ENCODE measurements at places on chromosomes 16 and 17.

DNA sequence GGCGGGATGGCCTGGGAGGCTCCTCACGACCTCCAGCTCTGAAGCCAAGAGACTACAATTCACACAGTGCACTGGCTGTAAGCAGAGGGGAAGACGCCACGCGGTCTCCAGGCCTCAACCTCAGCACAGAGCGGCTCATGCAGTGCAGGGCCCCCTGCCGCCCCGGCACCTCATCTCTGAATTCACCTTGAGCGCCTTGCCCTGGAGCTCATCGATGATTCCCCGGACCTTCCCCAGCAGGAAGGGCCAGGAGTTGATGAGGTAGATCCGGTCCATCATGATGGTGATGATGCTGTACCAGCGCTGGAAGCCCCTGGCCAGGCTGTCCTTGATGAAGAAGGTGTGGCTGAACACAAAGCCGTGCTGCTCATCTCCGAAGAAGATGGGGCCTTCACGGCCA, 13.2 kb downstream of the FLCN start:
- no peak for DNase-seq

- DNase-seq: no peak
These were observed 5.2 kb downstream of the NAGLU start for GRCh38 chr17:42541041-42541833.

DNA sequence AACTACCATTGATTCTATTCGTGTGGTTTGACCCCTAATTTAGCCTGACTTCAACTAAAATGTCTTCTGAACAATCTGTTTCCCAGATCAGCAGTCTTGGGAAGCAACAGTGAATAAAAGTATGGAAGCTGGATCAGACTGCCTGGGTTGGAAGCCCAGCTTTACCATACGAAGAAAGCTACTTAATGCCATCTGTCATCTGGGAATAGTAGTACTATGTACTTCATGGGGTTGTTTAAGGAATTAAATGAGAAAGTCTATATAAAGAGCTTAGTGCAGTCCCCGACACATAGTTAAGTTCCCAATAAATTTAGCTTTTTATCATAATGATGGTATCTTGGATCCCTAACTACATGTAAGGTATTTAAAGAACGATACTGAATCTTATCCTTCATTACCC, 151.5 kb upstream of the ERCC4 start:
- no peak for DNase-seq

- DNase-seq: no peak
These were observed 88.3 kb upstream of the ELAC2 start for GRCh38 chr17:13106171-13106570.

GRCh38 chr16:25106567-25107465, 4.7 kb upstream of the LCMT1 start:
- peak; percentile 96 for DNase-seq

GRCh38 chr16:23310217-23310616, 8.1 kb downstream of the SCNN1B start:
- DNase-seq: no peak

DNA sequence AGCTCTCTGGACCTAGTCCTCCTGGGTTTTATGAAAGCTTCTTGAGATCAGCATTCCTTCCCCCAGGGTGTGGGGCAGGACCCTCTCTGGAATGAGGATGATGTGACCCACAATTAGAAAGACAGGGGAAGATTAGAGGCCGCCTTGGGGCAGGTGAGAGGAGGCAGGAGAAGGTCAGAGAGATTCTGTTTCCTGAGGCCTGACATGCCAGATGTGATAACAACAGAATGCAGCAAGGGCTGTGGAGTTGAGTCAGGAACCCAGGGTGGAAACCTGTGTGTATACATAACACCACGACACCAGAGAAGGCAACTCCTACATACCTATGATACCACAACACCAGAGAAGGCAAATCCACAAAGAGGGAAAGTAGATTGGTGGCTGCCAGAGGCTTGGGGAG, 5.4 kb upstream of the SLC5A10 start:
- DNase-seq: no peak

DNA sequence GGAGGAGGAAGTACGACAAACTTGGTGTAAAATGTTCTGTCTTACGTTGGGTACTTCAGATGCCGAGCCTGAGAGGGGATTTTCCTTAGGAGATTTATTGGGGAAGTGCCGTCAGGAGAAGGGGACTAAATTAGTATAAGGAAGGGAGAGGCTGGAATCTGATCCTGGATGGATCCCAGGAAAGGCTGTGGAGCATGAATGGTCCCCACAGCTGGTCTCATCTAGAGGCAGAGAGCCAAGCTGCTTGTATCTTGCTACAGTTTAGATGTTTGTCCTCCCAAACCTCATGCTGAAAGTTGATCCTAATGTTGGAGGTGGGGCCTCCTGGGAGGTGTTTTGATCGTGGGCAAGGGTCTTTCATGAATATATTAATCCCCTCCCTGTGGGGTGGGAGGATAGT, 798.4 kb upstream of the EEF2KMT start:
- DNase-seq: no peak

DNA sequence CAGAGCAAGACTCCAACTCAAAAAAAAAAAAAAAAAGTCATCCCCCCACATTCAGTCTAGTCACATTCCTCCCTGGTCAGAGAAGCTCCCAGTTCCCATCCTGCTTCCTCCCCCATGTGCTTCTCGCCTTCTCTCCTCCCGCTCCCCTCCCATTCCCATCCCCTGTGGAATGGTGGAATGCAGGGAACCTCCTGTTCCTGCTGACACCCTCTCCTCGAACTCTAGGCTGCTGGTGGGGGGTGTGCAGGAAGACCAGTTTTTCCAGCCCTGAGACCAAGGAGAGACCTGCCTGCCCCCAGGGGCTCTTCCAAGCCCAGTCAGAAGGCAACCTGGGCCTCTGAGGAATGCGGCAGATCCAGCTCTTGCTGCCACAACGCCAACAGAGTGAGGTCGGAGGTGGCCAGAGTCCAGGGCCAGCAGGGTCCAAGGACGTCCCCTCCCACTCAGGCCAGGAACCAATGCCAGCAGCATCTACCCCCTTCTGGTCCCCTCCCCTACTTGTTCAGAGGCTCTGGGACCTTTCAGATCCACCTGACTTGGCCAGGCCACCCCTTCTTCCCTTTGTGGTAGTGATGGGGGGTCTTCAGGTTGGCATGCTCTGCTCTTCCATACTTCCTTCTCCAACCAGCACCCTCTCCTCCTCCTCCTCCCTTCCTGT, 39.3 kb upstream of the TAC4 start:
- DNase-seq: peak; percentile 83

- DNase-seq: no peak
These were observed 27.8 kb downstream of the CASKIN2 start for GRCh38 chr17:75487351-75488070.

GRCh38 chr17:39761861-39762496, 24.2 kb downstream of the GRB7 start:
- no peak for DNase-seq

GRCh38 chr16:24349320-24349719, 93.2 kb downstream of the CACNG3 start:
- DNase-seq: no peak

- DNase-seq: no peak
These were observed 318.3 kb downstream of the CBLN1 start for GRCh38 chr16:48963306-48963705.

- peak; percentile 50 for DNase-seq
These were observed 16.1 kb downstream of the CCR7 start for GRCh38 chr17:40548982-40549685.

GRCh38 chr16:75746359-75746758, 20.1 kb upstream of the CPHXL start:
- DNase-seq: no peak

DNA sequence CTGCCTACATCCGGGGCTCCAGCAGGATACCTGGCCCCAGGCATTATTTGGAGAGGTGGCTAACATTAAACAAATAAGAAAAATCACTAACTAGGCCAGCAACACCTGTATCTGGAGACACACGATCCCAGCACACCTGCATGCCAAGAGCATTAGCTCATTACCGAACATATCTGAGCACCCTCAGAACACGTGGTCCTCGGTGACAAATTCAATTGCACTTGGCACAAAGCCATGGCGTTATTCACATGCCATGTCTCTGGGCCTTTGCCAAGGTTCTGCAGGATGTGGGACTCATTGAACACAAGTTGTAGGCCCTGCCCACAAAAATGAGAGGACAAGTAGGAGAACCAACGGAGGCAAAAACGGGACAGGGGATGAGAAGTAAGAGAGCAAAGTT, 552.3 kb downstream of the TOX3 start:
- peak; percentile 96 for DNase-seq

GRCh38 chr17:867896-868489, 85.8 kb downstream of the MRM3 start:
- DNase-seq: no peak

- DNase-seq: no peak
These were observed 48.0 kb downstream of the N4BP1 start for GRCh38 chr16:48561960-48562393.

DNA sequence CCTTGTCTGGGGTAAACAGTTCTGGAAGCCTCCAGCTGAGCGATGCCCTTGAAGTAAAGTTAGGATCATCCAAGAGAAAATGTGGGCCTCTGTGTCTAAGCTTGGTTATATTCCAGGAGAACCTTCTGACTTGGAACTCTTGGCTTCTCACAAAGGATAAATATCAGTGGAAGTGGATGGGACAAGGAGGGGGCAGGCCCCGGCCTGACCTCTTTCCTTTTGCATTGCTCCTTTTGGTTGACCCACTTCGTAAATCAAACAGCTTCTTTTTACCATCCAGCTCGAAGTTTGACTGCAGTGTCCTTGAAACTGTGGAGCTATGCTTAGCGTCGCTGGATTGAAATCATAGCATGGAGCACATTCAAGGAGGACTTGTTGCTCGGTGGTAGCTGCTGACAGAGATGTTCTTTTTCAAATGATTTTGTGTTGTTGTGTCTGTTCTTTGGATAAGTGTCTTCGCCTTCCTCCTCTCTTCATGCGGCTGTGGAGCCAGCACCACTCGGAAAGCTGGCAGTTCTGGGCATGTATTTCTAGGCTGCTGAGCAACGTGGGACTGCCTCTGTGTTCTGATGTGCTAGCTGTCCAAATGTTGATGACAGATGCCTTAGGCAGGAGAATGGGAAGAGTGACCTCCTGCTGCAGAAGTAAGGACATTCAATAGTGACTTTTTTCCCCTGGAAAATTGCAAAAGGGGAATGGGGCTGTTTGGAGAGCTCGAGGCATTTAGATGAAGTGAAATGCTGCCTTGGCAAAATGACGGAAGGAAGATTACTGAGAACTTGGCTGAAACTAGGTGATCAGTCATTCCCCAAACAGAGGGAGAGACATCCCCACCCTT, 4.5 kb downstream of the MINK1 start:
- DNase-seq: no peak

- no peak for DNase-seq
These were observed 96.6 kb downstream of the TBC1D16 start for GRCh38 chr17:79939094-79939435.

DNA sequence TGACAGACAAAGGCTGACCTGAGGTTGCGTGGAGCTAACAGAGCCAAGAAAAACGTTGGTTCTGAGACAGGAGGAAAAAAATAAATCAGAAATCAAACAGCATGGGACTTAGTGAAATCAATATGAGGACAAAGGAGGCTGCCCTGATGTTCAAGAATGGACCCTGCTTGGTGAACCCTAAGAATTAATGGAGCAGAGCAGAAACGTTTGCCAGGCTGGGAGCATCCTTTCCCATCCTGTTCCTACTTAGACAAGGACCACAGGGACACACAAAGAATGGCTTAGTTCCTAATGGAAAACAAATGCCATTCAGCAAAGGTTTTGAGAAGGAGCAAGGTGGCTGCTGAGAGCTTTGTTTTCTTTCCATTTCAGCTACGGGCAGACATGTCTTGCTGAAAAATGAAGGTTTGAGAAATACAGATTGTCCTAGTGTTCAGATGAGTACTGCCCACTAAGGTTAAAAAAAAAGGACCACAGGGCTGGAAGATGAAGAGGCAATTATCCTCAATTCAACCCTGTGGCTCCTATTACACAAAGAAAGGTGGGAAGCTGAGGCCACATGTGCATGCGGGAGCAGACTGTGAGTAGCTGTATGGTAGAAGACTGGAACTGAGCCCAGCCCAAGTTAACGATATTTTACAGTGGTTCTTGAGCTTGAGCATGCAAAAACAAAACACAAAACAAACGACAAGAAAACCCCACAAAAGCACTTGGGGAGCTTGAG, 230.1 kb downstream of the SLC39A11 start:
- DNase-seq: no peak
